ENCODE measurements at places on chromosomes 7 and 10.

DNA sequence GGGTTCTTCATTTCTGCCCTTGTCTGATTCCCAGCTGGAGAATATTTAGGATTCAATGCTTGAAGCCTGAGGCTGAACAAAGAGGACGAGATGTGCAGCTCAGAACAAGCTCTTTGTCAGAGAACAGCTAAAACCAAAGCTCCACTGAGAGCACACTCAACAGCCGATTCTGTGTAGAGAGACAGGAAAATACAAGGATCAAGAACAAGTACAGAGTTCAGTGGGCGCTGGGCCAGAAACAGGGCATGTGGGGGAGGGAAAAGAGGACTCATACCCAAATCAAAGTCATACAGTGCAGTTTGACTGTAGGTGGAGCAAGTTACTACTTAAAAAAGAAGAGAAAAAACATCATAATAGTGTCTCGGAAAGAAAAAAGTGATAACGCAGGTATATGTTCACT, at the start of gene AGMO:
Gene AGMO, minus strand, starts transcription at position 181 of the 400 bp plus-strand sequence.
- no peak for DNase-seq

GRCh38 chr10:1418031-1418550, 319.2 kb downstream of the ADARB2 start:
- no peak for DNase-seq

DNA sequence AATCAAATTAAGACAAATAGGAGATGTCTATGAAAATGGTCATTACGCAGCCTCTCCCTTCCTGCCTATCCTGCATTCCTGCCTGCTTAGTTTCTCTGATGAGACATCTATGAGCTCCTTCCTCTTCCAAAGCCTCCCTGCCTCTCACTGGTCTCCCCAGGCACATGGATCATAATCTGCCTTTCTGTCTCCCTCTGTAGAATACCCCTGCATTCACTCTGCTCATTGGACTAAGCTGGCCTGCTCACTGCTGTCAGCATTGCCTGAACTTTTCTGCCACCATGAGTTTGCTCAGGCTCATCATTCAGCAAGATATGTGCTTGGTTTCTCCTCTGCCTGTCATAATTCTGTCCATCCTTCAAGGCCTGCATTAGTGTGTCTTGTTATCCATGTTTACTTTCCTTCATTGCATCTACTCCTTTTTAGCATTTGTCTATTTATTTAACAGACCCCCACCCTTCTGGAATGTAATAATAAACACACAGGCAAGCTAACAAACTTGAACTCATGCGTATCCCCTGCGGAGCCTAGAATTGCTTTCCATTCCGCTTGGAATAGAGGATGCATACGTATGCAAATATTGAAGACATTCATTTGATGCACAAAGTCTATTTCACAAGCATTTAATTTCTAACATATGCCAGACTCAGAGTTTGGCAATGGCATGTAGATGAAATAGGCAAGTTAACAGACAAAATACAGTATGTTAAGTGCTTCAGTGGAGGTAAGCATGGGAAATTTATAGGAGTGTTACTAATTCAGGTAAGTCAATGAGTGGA, 88.3 kb downstream of the PTPRZ1 start:
- DNase-seq, result no peak

DNA sequence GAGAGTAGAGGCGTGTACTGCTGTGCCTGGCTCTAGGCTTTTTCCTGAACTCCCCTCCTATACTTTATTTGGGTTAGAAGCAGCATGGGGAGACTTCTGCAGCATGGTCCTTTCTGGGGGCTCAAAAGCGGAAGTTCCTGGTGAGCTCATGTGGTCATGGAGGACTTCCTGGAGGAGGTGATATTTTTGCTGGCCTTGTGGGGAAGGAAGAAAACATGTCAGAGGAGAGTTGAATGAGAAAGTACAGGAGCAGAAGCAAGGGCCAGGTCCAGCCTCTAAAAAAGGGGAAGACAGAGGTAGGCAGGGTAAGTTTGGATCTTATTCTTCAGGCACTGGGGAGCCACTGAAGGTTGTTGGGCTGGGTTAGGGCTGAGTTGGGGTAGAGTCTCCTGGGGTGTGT, 45.5 kb downstream of the CASTOR2 start:
- DNase-seq, result no peak

GRCh38 chr7:50663396-50664102, 98.3 kb upstream of the DDC start:
- DNase-seq, result no peak

- no peak for DNase-seq
Observed at GRCh38 chr10:24603333-24603732, 120.4 kb downstream of the ARHGAP21 start.
